ENCODE measurements at places on chromosomes 6 and 20.

DNA sequence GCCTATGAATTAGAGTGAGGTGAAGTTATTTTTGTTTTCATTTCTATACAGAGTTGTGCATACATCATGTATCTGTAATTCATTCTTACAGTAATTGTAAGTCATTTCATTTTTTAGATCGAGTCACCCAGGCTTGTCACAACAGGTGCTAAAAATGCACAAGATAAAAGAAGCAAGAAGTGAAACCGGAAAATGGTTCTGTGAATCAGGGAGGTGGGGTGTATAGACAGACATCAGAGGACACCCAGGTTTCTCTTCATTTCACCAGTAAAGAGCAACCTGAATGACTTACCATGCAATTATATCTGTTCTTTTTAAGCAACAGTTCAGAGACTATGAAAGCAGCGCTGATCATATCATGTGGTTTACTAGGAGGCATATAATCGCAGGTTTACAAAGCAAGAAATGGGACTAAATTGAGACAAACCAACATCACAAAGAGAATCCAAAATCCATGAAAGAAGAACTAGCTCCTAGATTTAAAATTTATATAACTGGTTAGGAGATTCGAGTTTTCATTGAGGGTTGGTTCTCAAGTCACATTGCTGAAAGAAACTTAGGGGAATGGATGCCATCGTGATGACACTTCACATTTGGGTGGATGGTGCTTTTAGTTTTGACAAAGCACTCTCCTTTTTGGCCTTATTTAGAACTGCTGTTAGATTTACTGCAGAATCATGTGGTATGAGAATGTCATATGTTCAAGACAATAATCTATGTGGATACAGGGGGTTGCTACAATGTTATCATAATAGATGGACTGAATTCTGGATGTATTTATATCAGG, 27.9 kb upstream of the TBC1D7 start:
- no peak for DNase-seq

DNA sequence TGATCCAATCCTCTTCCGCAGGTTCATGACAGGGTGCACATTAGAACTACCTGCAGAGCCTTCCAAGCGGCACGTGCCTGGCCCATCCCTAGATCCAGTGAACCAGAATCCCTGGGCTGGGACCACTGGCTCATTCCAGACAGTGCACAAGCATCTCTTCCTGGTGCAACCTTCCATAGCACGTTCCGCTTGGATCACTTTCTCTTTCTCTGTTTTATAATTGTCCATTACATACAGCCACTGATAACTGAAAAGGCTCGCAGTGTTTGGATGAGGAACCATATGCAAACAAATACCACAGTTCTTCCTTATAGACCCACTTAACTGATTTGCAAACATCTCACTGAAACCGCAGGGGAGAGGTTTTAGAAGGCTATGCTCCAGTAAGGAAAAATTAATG, 59.6 kb upstream of the DDR1 start:
- DNase-seq: no peak

DNA sequence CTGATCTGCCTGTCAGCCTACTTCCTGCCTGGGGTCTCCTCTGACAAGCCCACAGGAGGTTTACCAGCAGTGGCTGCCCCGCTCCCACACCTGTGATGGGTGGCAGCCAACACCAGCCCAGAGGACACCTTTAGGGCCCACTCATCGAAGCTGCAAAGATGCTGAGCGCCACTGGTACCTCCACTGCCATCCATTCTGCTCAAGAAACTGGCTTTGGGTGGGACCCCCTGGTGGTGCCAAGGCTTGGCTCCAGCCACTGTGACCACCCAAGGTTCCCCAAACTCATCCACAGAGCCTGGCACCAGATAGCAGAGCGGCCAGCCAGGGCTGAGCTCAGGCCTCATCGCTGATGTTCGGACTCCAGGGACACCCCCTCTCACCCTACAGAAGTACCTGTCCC, 42.5 kb downstream of the PREX1 start:
- DNase-seq: no peak

- DNase-seq: peak; percentile 45
Observed at GRCh38 chr6:114342826-114343781, at the start of gene HS3ST5. Gene HS3ST5 (minus strand): TSS chr6:114343023. CDS start chr6:114062845, 280,178 bp downstream.

DNA sequence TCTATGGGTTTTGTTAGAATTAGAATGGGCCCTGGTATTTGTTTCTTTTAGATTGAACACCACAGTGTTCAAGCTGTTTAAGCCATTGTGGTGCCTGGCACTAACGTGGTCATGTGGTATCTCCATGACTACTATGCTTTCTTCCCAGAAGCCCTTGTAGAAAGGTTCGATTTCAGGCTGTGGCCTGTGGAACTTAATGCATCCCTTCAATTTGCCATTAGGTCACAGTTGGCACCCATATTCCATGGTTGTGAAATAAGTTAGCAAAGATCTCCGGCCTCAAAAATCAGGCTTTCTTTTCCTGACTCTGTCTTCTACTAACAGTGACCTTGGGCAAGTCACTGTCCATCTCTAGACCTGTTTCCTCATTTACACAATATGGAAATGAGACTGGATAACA, 31.3 kb upstream of the AAR2 start:
- no peak for DNase-seq

GRCh38 chr20:53866794-53867740, 203.3 kb downstream of the BCAS1 start:
- DNase-seq: no peak

- no peak for DNase-seq
Observed at GRCh38 chr6:38846844-38847243, 131.7 kb downstream of the DNAH8 start.

GRCh38 chr6:90466154-90466940, 120.5 kb downstream of the MAP3K7 start:
- DNase-seq: no peak

- DNase-seq: no peak
Observed at GRCh38 chr6:29925321-29925720, 17.0 kb upstream of the HLA-A start.

Data from hypothalamus (tissue), 51 donors.